ENCODE measurements at places on chromosomes 2 and 18.

GRCh38 chr2:43239981-43240765 is 13.8 kb upstream of the ZFP36L2 start:
- DNase-seq: no peak

DNA sequence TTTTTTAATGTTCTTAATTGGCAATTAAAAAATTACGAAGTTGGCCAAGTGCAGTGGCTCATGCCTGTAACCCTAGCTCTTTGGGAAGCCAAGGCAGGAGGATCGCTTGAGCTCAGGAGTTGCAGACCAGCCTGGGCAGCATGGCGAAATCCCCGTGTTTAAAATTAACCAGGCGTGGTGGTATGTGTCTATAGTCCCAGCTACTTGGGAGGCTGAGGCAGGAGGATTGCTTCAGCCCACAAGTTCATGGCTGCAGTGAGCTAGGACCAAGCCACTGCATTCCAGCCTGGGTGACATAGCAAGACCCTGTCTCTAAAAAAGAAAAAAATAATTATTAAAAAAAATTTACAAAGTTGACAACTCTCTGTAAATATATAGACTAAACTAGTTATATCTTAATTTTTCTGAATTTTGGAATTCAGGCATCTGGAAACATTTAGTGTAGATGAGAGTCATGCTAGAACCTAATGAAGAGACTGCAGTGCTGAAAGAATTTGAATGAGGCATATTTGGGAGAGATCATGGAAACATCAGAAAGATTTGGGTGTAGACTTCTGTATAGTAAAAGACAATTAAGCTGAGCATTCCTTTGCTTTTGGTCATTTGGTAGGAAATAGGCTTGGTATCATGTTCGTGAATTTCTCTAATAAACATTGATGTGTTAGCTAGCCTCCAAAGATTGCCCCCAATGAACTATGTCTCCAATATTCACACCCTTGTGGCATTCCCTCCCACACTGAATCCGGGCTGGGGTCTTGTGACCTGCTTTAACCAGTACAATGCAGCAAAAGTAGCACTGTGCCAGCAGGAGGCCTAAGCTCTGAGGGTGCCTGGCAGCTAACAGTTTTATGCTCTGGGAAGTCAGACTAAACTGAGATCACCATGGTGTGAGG is 4.2 kb upstream of the ROCK1 start:
- DNase-seq: no peak

GRCh38 chr2:17476064-17476463 is 42.2 kb downstream of the RAD51AP2 start:
- no peak for DNase-seq

DNA sequence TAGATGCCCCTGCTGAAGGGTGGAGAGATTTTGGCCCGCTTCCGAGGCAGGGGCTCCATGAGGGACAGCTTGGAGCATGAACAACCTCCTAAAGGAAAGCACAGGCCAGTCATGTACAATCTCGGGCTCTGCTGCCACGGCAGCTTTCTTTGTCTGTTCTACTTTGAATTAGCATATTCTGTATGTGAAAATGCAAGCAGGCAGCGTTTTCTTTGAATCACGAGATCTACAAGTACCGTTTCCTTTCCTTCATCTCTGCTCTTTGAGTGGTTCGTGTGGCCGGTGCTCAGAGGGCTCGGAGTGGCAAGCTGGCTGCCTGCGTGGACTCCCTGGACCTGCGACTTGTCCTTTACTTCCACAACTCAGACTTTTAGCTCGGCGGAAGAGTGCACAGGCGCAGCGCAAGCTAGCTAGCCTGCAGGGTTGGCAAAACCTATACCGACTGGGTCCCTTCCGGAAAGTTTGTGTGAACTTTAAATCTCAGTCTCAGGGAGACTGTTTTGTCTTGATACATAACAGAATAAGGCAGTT is 6.9 kb downstream of the TWIST2 start:
- DNase-seq: no peak

GRCh38 chr2:220241423-220241822 is 614.0 kb downstream of the SLC4A3 start:
- DNase-seq: no peak

GRCh38 chr18:8448130-8448529 is 161.1 kb upstream of the RAB12 start:
- no peak for DNase-seq

GRCh38 chr2:223696719-223697118 is 94.6 kb upstream of the SCG2 start:
- DNase-seq: no peak

DNA sequence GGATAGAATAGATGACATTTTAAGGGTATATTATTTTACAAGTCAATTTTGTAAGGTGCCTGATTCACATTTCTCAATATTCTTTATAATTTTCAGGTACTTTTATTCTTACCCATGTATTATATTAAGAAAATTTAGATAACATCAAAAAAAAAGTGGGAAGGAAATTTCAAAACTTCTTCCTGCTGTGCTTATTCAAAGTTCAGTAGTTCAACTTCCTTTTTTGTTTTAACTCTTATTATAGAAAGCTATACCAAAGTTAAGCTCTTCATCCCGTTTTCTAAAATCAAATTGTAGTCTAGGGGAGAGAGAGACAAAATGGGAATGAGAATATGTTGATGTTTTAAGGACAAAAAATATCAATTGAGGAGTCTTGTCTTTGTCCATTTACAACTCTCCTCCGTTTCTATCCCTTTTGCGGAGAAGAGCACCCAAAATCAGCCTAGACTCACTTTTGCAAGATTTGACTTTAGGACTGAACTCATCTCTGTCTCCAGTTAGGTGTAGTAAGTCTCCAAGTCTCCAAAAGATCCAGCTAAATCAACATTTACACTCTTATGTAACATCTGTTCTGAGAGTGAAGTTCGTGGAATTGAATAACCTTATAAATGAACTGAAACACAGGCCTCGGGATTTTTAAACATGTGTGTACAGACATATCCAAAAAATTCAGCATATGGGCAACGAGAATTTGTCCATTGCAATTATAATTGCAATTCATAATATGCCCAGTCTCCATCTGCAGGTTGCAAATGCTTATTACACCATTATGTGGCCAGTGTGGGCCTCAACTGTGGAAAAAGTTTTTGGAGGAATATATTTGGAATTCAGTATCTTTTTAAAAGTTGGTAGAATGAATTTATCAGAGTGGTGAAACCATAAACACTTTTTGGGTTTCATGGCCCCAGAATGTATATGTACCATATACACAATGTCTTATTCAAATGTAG is 23.9 kb downstream of the FAM124B start:
- no peak for DNase-seq
